ENCODE measurements at places on chromosomes 5 and 9.

DNA sequence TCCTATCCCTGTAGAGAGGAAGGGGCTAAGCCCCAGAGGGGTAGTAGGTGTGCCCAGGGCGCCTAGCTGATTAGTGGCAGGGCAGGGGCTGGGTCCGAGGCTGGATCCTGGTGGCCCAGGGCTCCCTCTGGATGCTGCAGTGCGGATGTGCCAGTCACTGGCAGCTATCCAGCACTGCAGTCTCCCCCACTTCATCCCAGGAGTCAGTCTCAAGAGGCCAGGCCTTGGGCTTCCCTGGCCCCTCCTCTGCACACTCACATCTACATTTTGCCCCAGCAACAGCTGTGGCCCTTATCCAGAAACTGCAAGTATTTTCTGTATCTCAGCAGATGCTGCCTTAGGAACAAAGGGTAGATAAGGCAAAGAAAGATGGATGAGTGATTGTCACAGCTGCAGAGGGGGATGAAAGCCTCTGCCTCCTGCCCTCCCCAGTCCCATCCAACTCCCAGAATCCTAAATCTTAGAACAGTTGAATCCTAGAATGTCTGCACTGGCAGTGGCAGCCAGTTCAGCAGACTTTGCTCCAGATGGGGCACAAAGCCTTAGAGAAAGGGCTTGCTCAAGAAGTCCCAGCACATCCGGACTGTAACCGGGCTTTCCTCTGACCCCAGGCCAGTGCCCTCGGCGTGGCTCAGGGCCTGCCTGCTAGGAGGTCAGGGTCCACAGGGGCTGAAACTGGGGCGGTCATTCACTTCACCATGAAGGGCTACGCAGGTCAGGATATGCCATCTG, 1.6 kb downstream of the ANXA6 start:
- DNase-seq = no peak

GRCh38 chr9:125744616-125745015, 2.6 kb upstream of the PBX3 start:
- DNase-seq = no peak

DNA sequence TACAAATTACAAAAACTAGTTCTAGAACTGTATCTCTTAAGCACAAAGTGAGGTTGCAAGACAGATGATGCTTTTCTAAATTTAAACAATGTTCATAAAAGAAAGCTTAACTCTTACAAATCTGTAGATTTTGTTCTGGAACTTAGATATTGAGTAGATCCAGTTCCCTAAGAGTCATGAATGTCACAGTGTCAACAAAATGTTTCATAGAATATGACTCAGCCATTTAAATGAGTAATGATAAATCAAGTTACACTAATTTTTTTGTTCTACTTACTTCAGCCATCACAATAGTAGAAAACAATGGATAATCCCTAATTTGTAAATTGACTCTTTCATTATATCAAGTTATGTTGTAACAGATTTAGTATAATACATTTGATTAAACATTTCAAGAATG, 239.7 kb downstream of the MEF2C start:
- DNase-seq = no peak

DNA sequence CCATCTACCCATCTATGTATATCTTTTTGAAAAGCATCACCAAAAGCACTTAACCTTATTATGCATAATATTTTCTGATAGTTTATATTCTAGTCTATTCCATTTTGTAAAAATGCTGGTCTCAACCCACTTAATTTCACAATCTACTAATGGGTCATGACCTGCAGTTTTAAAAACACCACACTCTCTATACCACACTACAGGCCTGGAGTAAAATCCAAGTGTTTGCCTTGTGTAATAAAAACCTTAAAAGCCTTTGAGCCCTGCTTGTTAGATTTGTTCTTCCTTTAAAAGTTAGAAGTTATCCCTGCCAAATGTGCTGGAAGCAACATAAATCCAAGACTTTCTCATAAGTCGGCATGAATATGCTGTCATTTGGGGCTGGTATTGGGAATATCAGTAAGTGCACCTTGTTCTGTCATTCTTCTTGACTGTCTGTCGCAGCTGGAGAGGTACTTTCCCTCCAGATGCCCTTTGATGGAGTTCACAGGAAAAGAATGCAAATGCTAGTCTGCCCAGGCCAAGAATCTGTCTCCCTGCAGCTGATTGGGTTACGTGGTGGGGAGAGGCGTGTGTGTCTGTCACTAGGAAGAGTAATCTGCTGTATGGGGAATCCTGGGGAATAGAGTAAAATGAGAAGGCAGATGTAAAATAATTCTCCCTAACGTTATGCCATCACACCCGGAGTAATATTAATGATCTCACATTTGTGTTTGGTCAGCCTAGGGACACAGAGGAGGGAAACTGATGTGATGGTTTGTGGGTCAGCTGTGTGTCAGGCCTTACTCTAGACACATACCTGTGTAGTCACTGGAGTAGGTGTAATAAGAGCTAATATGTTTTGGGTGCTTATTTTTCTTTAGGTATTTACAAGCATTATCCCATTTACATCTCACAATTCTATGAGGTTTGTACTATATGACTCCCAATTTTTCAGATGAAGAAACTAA, 79.4 kb downstream of the ZNF366 start:
- no peak for DNase-seq

GRCh38 chr5:116420540-116420939, 154.1 kb downstream of the SEMA6A start:
- DNase-seq = no peak

GRCh38 chr5:15968993-15969392, 210.6 kb downstream of the MARCHF11 start:
- no peak for DNase-seq

GRCh38 chr9:13158986-13159385, 120.5 kb downstream of the MPDZ start:
- no peak for DNase-seq

DNA sequence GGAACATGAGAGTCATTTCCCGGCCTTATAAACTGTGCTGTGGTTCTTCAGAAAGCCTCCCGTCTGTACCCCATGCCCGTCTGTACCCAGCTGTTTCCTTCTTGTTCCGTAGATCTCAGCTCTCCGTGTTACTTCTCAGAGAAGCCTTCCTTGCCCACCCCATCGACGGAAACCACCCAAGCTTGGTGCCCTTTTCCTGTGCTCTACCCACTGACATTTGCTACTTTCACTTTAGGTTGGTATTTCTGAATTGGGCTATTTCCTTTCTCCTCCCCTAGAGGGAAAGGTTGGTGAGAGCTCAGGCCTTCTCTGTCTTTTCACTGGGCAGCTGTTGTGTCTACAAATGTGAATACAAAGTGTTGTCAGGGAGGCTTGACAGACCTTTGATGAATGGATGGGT, 764.5 kb upstream of the ADAMTS16 start:
- DNase-seq = no peak

DNA sequence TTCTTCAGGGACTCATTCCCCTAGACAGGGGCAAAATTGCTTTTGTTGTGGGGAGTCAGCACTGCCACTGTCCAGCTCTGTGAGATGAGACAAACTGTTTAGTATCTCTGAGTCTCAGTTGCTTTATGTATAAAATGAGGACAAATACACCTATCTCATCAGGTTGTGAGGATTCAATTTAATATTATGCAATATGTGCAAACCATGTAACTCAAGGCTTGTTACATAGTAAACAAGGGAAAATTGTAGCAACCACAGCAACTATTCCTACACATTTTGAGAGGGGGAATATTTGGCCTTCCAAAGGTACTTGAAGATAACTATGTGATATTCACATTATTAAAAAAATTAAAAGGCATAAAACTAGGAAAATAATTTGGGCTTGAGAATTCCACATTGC, 411.9 kb upstream of the SLC30A5 start:
- no peak for DNase-seq

DNA sequence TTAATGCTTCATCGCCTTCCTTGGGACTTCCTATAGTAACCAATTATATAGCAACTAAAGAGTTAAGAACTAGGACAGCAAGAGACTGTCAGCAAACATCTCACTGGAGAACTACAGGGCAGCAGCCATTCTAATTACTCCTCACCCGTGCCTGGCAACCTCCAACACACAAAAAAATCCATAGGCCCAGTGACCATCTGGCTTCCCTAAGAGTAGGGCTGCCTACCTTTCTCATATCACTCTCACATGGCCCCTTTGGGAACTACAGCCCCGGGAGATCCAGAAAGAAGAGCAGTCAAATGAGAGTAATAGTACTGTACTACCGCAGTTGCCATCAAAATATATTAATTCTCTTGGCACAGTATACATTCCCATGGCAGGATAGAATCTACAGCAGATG, 5.7 kb downstream of the DCAF10 start:
- DNase-seq = no peak

DNA sequence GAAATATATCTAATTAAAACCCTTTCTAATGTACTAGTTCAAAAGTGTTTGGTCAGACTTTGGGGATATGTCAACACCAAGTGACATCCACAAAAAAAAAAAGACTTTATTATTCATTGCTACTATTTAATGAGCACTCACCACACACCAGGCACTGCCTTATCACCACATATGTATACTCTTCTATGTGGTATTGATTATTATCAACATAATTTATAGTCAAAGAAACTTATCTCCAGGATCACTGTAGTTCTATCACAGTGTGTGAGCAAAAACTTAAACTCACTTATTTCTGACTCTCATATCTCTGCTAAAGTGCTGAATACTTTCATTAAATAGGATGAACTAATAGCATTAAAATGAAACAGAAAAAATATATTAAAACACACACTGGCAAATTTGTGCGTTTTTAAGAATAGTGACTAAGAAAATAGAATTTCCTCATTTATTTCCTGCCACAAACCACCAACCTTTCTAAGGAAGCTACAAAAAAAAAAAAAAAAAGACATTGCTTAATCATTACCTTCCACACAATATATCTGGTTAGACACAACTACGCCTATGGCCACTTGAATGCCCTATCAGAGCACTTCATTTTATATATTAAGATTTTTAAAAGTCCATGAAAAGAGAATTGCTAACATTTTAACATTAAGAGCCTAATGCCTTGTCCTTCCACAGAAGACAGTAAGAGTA, 12.8 kb downstream of the SLCO4C1 start:
- no peak for DNase-seq

GRCh38 chr9:109498195-109499092, at the start of gene PTPN3:
Gene PTPN3, minus strand, starts transcription at chr9:109498307. Its CDS starts 34,873 bp downstream, at chr9:109463434.
- no peak for DNase-seq

DNA sequence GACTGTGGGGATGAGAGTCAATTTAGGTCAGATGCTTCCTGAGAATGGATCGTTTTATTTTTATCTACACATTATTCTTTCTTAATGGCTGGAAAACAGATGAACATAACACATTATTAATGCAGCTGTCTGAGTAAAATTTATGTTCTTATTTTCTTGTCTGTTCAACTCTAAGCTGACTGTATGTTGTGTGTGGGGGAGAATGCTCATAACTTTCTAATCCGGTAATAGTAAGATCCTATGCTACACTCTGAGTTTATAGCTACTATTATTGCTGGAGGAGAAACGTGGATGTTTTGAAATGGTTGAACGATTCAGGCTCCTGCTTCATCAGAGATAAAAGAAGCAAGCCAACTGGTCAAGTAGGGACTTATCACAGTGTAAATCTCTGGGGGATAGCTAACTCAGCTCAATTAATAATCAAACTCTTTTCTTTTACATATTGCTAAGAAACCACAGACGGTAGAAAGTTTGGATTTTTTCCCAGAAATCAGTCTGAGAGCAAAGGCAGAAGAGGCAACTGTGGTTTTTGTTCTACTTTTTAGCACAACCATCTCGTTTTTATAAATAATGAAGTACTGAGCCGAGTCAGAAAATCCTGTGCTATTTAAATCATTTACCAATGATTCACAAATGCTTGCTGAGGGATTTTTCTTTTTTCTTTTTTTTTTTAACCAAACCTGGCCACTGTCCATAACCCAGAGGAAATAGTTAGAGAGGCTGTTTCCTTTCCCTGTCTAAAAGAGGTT, 265.0 kb upstream of the FAM174A start:
- DNase-seq = peak; percentile 17

- no peak for DNase-seq
Observed at GRCh38 chr9:79684711-79685575, 113.2 kb downstream of the TLE4 start.

DNA sequence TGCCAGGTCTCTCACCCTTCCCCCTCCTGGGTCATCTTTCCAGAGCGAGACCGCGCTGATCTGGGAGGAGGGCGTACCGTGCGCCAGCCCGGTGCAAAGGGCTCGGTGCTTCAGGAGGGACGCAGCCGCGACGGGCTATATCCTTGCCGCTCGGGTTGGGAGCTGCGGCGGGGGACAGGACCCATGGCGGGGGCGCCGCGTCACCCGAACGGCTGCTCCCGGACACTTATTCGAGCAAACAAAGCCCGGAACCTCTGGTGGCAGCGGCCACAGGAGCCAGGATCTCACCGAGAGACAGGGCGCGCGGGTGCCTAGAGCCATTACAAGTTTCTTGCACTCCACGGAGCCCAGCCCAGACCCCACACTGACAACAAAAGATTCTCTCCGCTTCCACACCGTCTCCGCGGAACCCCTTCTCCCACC, 1.3 kb downstream of the SEMA6A start:
- peak; percentile 34 for DNase-seq

- DNase-seq = no peak
Observed at GRCh38 chr5:74109344-74109743, 483.3 kb downstream of the ARHGEF28 start.

DNA sequence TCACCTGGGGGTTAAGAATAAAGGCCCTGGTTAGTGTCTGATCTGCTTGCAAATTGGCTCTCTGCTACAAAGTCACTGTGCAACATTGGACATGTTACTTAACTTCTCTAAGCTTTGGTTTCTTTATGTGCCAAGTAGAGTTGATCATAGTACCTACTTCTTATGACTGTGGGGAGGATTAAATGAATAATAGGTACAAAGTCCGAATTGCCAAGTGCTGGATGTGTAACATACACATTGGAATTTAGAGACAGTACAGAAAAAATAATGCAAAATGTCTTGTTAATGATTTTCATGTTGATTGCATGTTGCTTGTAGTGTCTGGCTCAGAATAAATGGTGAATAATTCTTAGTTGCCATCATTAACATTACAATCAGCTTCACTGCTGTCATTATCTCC, 2.2 kb downstream of the DOCK8 start:
- no peak for DNase-seq

GRCh38 chr9:89195131-89195797, 16.6 kb upstream of the SHC3 start:
- no peak for DNase-seq

- DNase-seq = no peak
Observed at GRCh38 chr5:178206166-178207101, 2.1 kb downstream of the HNRNPAB start.

DNA sequence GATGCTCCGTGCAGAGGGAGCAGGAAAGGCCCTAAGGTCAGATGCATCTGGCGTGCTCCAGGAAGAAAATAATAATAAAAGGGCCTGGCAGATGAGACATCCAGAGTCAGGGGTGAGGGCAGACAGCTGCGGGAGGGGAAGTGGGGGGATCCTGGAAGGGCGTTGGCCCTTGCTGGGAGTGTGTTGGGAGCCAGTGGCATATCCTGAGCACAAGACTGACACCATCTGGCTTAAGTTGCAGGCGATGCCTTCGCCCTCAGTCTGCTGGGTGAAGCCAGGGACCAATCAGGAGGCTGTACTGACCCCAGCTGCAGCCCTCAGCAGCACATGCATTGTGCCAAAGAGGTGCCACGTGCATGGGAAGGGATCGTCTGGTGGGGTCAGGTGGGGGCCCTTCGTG, 3.8 kb downstream of the OR2V2 start:
- DNase-seq = no peak

- no peak for DNase-seq
Observed at GRCh38 chr9:93525476-93525875, 50.9 kb upstream of the PHF2 start.

GRCh38 chr5:75639535-75640311, 28.5 kb downstream of the ANKDD1B start:
- DNase-seq = no peak
